ENCODE measurements at places on chromosomes 3 and 15.

- no peak for DNase-seq
Measured at GRCh38 chr3:128588147-128588546, 62.5 kb downstream of the RPN1 start.

GRCh38 chr3:11116336-11117059 lies 37.8 kb upstream of the HRH1 start:
- no peak for DNase-seq

- DNase-seq: no peak
Measured at GRCh38 chr15:77975332-77976094, 102.0 kb downstream of the TBC1D2B start.

DNA sequence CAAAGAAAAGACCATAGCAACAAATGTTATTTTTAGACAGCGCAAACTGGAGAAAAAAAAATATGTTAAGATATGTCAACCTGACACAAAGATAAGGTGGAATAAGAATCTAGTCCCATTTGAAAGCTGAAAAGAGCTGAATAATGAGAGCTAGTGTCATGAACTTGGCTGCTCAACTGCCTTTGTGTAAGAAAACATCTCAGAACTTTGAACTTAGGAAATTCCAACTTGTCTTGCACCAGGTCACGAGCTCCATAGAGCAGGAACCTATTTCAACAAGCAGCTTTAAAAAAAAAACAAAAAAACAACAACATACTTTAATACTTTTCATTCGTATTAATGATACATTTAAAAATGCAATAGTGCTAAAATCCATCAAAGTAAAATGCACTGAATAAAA lies 79.5 kb downstream of the ZNF280D start:
- no peak for DNase-seq

- no peak for DNase-seq
Measured at GRCh38 chr15:45550436-45550835, 27.9 kb upstream of the SLC30A4 start.

GRCh38 chr3:66748175-66748876 lies 247.5 kb upstream of the LRIG1 start:
- no peak for DNase-seq

DNA sequence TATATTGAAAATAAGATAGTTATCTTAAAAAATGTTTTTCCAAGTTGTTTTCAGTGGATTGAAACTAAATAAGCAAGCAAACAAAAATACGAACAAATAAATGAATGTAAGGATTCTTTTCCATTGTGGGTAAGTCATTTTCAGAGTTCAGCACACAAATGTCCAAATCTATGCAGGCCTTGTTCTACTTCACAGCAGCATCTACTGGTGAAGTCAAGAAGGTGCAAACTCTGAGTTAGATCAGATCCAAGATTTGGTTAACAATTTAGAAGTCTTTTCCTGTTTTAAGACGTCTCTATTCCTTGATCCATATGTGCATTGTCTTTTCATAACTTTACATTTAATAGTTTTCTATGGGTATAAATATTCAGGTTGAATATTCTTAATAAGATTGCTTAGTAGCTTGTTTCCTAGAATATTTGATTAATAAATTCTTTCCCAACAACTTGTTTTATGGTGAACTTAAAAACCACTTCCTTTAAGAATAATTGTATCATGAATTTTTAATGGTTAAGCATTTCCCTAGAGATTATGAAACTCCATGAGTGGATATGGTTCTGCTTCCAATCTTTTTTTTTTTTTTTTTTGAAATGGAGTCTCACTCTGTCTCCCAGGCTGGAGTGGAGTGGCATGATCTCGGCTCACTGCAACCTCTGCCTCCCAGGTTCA lies 10.5 kb downstream of the PTX3 start:
- DNase-seq: peak; percentile 32

GRCh38 chr3:88321363-88322050 lies 171.7 kb downstream of the C3orf38 start:
- DNase-seq: no peak

DNA sequence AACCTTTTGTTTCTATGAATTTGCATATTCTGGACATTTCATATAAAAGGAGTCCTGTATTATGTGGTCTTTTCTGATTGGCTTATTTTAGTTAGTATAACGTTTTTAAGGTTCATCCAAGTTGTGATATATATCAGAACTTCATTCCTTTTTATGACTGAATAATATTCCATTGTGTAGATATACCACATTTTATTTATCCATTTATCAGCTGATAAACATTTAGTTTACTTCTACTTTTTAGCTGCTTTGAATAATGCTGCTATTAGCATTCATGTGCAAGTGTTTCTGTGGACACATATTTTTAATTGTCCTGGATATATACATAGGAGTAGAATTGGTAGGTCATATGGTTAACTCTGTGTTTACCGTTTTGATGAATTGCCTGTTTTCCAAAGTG lies 498.5 kb upstream of the ADAMTS9 start:
- DNase-seq: no peak

DNA sequence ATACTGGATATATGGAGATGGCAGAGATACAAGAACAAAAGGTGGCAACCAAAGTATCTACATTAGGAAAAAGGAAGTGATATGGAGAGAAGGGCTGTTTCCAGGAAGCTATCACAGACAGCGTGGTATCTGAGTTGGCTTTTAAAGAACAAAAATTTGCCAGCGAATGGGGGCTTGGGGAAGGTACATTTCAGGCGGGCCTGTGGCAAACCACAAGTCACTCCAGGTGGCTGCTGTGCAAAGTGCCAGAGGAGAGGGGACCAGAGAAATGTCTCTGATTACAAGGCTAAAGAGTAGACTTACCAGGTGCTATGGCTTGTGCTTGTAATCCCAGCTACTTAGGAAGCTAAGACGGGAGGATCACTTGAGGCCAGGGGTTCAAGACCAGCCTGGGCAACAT lies 91.1 kb downstream of the MSL2 start:
- DNase-seq: no peak

- DNase-seq: peak; percentile 41
Measured at GRCh38 chr3:42183991-42184632, 81.9 kb downstream of the CCK start.

DNA sequence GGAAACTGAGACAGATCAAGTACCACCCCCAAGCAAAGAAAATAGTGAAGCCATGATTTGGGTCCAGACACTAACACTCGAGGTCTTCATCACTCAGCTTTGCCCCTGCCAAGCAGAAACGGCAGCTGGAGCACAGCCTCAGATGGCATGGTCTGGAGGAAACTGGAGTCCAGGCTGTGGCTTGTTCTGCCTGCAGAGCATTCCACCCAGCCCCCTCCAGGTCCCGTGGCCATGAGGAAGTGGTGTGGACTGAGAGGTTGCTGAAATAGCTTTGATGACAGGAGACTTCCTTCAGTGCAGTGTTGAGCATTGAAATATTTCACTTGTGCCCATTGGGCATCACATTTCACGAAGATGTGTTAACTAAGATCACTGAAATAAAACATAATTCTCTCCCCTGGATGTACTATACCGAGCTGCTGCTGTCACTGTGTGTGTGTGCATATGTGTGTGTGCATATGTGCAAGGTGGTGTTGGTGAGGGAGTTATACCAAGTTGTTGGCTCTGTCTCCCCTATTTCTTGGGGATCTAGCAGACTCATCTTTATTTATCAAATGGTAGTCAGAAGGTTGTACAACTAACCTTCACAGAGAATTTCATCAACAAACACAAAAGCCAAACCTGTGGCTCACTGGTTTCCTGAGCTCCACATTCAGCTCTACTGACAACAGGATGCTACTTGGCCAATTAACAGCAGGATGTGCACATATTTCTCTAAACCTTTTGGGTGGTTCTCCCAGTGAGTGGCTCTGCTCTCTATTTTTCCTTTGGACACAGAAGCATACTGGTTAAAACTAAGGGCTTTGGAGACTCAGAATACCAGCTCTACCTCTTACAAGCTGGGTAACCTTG lies 660.1 kb upstream of the CFAP20DC start:
- no peak for DNase-seq

DNA sequence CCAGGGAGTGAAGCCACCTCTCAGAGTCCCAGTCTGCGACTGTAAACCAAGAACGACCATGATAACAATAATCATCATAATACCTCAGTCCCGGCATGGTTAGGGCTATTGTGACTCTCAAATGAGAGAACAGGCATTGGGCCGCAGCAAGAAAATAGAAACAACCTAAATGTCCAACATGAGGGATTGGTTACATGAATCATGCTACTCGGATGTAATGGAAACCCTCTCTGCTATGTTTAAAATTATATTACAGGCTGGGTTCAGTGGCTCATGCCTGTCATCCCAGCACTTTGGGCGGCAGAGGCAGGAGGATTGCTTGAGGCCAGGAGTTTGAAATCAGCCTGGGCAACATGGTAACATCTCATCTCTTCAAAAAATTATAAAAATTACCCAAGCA lies 2.8 kb downstream of the CPN2 start:
- DNase-seq: no peak

GRCh38 chr3:121819236-121819635 lies 15.6 kb downstream of the IQCB1 start:
- DNase-seq: no peak

- no peak for DNase-seq
Measured at GRCh38 chr3:7371693-7372572, 511.0 kb downstream of the GRM7 start.

DNA sequence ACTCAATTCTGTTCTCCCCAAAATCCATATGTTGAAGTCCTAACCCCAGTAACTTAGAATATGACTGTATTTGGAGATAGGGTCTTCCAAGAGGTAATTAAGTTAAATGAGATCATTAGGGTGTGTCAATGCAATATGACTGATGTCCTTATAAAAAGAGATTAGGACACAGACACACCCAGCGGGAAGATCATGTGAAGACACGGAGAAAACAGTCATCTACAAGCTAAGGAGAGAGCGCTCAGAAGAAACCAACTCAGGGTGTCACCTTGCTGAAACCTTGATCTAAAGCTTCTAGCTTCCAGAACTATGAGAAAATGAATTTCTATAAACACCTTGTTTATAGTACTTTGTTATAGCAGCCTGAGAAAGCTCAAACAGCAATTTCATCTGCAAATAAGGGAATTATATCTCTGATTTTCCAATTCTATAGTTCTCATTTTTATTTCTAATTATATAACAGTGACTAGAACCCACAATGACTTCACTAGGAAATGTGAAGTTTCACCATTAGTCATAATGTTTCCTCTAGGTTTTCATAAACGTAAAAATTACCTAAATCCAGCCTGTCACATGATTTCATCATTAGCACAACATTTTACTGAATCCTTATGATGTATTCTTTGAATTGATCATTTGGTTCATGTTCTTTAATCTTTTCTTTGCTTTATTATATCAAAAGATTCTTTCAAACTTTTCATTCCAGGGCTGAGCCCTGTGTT lies 459.1 kb upstream of the MDFIC2 start:
- DNase-seq: no peak

GRCh38 chr3:99502871-99503270 lies 135.5 kb upstream of the COL8A1 start:
- DNase-seq: no peak

- DNase-seq: no peak
Measured at GRCh38 chr3:66259566-66260255, 38.9 kb downstream of the SLC25A26 start.

- no peak for DNase-seq
Measured at GRCh38 chr15:98801234-98801561, 152.9 kb downstream of the IGF1R start.

DNA sequence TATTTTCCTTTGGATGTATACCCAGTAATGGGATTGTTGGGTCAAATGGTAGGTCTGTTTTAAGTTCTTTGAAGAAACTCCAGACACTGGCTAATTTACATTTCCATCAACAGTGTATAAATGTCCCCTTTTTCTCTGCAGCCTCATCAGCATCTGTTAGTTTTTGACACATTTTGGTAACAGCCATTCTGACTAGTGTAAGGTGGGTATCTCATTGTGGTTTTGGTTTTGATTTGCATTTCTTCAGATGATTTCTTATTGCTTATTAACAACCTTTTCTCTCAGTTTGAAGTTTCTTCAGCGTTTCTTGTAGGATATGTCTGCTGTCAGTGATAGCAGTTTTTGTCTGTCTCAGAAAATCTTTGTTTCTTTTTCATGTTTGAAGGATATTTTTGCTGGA lies 15.4 kb downstream of the GALK2 start:
- DNase-seq: no peak

DNA sequence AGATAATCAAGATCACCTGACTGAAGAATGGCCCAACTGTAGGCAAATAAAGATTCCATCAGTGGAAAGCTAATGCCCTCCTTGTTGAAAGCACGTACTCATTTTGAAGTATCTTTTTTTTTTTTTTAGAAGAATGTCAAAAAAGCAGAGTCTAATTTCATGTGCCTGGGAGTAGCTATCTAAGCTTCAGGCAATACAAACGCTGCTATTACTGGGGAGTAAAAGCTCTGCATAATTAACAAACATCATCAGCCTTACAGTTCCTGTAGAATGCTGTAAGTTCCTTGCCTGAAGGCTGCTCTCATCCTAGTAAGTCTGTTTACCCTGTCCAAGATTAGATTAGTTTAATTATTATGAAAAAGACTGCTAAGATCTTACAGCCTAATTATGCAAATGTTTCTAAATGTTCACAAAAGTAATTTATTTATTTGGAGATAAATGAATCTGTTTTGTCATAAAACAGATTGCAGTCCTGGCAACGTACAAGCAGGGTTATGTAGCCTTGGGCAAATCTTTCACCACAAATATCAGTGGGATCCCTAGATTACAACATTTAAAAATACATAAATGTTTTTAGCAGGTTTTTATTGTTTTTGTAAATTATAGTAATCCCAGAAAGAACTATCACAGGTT lies 451.3 kb upstream of the AGTR1 start:
- no peak for DNase-seq

DNA sequence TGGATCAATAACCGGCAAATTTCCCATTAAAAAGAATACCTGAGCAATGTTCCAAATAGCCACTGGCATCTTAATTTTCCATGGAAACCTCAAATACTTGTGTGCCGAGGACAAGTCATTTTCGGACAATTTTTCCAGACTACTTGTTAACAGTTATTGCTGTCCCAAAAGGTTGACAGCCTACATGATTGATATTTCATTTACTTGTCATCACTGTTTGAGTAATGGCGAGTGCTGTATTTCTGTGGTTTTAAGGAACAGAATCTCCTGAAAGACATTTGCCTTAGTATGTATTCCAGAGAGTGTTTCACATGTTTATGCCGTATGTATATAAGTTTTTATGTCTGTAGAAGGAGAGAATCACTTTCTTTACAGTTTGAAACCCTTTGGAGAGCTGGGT lies 36.7 kb downstream of the MAP2K5 start:
- no peak for DNase-seq

- no peak for DNase-seq
Measured at GRCh38 chr15:45111390-45112142, 2.4 kb downstream of the DUOX2 start.

DNA sequence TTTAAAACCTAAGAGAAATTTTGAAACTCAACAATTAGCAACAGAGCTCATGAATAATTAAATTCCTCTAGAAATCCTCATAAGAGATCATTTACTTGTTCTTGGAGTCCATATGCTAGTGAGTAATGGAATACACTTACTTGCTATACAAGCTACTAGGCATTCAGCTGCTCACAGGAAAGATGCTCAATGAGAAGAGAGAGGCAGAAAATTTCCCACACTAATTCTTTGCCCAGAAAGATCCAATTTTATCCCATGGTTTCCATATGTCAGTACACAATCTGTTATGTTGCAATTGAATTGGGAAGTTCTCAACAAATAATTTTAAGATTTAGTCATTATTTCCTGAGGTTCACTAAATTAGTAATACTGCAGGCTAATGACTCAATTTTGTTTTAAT lies 310.4 kb downstream of the RYR3 start:
- DNase-seq: no peak

GRCh38 chr15:31758126-31758525 lies 272.2 kb upstream of the CHRNA7 start:
- no peak for DNase-seq
